DMS79 treated with DMSO at 0.1 percent for 48 hours (cell line): ENCODE measurements at places on chromosomes 7 and 10.

DNA sequence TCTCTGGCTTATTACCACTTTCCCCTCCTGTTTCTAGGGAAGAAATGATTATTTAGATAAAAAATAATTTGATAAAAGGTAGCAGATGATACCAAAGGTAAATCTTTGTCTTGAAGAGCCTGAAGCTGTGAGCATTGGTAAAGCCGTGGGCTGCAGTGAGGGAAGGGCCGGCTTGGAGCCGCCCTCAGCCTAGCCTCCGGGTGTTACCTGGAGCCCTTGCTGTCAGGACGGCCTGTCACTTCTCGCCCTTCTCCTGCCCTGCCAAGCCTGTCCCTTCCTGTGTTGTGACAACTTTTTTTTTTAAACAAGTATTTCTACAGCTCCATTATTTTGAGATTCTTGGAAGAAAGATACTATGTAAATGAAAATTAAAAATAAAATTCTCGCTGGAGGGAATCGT is 7.0 kb downstream of the CUX1 start:
- DNase-seq: no peak

GRCh38 chr7:135257790-135258189 is 24.2 kb downstream of the STRA8 start:
- no peak for DNase-seq

DNA sequence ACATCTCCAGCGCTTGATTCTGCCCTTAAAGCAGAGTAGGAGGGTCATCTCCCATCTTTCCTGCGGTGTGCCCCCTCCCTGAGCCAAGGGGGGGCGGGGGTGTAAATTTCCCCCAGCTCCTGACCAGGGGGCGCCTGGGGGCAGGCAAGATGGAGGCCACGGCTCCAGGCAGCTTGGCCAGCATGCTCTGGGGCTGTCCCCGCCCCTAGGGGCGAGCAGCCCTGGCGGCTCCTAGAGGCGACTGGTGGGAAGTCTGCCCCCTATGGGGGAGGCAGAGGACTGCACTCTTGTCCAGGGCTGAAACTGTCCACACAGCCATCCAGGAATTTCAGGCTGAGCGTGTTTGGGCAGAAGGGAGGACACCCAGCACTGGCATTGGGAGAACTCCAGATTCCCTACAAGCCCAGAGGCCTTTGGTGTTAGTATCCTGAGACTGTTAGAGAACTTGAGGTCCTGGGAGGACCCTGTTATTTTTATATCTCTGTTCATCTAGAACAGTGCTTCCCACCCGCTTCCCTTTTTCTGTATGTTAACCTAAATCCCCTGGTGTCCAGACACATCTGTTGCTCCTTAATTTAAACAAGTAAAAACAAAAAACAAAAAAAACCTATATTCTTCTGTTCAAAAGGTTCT is 4.6 kb downstream of the STRA8 start:
- no peak for DNase-seq

GRCh38 chr7:45582136-45582749 is 8.1 kb downstream of the ADCY1 start:
- DNase-seq: no peak
